ENCODE measurements at places on chromosomes 6 and 20.
A peak's percentile ranks its signal among the peaks of the same experiment; 100 is the strongest.

DNA sequence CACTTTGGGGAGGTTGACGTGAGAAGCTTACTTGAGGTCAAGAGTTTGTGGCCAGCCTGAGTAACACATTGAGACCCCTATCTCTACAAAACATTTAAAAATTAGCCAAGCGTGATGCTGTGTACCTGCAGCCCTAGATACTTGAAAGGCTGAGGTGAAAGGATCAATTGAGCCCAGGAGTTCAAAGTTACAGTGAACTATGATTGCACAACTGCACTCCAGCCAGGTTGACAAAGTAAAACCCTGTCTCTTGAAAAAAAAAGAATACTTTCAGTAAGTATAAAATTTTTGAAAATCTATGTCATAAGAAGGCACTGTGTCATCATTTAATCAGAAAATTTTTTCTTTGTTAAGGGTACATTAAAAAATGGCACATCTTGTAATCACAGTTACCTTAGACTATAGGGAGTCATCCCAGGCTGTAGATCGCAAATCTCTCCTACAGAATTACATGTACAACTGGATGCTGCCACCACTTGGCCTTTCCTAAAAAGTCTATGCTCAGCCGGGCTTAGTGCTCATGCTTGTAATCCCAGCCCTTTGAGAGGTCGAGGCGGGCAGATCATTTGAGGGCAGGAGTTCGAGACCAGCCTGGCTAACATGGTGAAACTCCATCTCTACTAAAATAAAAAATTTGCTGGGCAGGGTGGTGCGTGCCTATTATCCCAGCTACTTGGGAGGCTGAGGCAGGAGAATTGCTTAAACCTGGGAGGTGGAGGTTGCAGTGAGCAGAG, 17.0 kb upstream of the MRS2 start:
- DNase-seq: no peak

- DNase-seq: no peak
Measured at GRCh38 chr20:2176946-2177345, 75.3 kb downstream of the STK35 start.

GRCh38 chr20:46752728-46753127, 43.3 kb downstream of the SLC2A10 start:
- DNase-seq: peak; percentile 39

DNA sequence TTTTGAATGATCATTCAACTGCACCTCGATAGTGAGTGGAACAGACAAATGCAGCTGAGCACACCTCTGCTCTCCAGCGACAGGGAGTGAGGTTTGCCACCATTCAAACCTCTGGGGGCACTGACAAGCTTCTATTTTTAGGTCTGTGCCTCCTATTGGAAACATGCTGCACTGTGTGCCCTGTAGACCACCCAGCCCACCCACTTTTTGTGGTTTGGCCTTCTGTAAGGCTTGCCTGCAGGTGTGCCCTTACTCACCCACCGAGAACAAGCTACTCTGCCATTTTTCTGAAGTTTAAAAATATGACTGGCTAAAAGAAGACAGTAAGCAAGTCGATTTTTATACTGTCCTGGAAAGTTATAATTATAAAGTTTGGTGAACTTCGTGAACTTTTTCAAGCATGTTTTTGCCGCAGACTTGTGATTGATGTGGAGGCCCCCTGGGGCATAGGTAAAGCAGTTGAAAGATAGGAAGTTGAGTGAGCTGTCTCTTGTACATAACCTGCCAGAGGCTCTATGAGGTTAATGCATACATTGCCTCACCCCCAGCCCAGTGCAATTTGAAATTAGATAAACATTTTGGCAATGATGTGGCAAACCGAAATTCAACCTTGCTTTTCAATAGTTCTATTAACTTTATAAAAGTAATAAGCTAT, 53.8 kb downstream of the ADGRG6 start:
- DNase-seq: no peak

DNA sequence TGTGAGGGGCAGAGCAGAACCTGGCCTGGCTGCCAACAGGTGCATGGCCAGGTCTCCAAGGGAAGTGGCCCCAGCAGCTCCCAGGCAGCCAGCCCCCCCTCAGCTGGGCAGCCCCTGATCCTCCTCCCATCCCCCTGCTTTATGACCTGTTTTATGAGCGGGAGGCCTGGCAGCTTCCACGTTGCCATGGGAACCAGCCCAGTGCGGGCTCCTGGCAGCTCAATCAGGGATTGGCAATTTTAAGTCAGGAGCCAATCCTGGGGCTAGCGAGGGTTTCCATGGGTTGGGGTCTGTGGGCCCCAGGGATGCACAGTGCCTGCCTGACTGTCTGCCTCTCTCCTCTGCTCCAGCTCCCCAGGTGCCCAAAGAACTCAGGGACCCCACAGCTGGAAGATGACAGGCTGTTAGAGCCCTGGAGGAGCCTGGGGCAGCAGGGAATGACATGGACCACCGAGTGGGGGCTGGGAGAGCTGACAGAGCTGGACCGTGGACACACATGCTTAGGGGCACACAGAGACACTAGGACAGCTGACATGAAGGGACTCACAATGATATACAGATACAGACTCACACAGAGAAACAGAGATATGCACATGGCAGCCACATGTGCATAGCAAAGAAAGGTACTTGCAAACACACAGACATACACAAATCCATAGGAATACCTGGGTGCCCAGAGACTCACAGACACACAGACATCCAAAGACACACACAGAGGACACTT, 56.5 kb upstream of the SIRPA start:
- no peak for DNase-seq

GRCh38 chr6:13431861-13432465, 55.4 kb downstream of the GFOD1 start:
- DNase-seq: no peak

DNA sequence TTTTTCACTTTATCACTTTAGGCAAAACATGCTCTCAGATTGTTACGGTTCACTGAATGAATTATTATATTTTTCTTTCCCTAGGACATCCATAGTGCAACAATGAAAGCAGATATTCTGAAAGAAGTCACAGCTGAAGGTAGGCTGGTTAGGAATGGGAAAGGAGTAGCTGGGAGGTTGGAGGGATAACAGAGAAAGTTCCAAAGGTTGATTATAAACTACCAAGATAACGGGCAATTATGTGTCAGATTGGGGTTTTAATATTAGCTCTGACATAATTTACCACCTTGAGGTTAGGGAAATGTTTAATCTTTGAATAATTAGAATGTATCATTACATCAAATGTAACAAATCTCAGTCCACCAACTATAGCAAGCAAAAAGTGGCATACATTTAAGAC, 96.5 kb downstream of the HTR1B start:
- DNase-seq: no peak

DNA sequence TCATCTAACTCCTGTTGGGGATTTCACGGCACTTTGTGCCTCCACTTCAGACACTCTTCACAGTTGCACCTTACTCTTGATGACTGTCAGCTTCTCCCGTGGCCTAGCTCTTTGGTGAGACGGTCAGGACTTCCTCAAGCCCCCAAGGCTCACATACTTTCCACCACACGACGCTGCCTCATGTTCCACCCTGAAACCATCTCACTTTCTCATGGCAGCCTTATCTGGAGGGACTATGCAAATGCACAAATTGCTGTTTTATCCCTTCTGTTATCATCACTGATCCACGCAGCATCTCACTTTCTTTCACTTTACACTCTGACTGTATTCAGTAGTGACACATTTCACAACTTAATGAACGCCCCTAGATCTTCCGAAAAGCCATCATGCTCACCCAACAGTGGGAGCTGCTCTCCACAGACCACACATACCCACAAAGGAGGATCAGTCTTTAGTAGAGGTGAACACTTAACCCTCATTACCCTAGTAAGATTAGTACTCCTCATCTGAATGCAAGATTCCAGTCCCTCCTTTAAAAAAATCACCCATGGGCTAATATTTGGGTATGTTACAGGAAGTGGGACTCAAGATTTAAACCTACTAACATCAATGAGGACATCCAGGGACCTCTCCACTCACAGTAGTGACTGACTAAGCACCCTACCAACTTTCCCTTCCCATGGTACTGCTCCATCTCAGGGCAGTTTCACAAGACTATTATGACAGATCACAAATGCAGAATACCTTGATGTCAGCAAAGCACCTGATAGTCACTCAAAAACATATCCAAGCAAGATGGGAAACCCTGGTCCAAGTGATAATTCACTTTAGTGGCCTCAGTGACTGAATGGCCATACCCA, 35.4 kb downstream of the FYN start:
- DNase-seq: peak; percentile 62

DNA sequence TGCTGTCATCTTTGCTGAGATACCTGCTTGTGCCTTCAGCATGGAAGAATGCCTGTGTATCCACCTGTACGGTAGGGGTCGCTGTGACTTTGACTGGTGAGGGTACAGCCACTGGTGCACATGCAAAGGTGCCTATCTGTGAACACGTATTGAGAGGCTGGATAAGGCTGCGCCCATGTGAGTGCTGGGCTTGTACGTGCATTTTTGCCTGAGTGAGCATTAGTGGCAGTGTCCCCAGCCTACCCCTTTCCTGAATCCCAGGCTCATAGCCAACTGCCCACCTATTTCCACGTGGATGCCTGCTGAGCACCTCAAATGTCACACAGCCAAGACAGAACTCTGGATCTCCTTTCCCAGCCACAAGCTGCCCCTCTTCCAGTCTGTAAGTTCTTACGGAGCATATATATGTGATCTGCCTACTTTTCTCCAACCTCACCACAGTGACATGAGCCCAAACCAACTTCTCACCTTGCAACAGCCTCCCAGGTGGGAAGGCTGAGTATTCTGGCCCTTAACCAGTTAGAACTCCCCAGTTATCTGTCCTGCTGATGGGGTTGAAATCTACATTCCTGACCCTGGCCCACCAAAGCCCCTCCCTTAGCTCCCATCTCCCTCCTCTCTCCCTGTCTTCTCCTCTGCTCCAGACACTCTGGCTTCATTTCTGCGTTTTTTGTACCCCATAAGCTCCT, 1.1 kb upstream of the SLC2A10 start:
- DNase-seq: no peak

GRCh38 chr6:157120534-157121232, 202.6 kb downstream of the TMEM242 start:
- no peak for DNase-seq

- DNase-seq: no peak
Measured at GRCh38 chr6:88611721-88612120, 351.7 kb downstream of the RNGTT start.

DNA sequence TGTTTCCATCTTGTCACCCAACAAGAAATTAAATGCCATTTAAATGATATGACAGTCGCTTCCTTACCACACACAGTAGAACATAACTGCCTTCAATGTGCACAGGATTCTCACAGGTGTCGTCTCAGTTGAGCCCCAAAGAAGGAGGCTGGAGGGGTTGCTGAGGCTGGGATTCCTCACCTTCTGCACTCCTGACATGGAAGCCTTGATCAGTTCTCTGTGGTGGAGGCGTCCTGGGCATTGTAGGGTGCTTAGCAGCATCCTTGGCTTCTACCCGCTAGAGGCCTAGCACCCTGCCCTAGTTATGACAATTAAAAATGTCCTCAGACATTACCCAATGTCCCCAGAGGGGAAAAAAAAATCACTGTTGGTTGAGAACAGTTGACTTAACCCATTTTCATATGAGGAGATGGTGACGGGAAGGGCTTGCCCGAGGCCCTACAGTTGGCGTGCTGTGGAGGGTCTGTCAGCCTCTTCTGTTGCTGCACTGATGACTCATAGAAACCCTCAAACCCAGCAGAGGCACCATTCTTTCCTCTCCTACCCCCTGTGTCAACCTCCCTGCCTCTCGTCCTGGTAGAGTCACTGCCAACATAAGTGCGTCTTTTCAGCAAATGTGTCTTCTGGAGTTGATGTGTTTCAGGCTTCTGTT, 19.3 kb upstream of the ZNF831 start:
- DNase-seq: peak; percentile 45

GRCh38 chr20:41274152-41274551, 43.4 kb downstream of the ZHX3 start:
- no peak for DNase-seq

DNA sequence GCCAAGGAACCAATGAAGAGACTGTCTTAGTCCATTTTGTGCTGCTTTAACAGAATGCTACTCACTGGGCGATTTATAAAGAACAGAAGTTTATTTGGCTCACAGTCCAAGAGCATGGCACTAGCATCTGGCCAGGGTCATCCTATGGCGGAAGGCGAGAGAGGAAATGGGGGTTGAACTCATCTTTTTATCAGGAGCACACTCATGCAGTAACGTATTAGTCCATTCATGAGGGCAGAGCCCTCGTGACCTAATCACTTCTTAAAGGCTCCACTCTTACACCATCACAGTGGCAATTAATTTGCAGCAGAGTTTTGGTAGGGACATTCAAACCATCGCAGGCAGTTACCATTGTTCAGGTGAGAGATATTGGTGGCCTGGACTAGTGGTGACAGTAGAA, 8.5 kb downstream of the ARFGEF2 start:
- no peak for DNase-seq

- no peak for DNase-seq
Measured at GRCh38 chr20:49503176-49503575, 20.7 kb upstream of the KCNB1 start.

DNA sequence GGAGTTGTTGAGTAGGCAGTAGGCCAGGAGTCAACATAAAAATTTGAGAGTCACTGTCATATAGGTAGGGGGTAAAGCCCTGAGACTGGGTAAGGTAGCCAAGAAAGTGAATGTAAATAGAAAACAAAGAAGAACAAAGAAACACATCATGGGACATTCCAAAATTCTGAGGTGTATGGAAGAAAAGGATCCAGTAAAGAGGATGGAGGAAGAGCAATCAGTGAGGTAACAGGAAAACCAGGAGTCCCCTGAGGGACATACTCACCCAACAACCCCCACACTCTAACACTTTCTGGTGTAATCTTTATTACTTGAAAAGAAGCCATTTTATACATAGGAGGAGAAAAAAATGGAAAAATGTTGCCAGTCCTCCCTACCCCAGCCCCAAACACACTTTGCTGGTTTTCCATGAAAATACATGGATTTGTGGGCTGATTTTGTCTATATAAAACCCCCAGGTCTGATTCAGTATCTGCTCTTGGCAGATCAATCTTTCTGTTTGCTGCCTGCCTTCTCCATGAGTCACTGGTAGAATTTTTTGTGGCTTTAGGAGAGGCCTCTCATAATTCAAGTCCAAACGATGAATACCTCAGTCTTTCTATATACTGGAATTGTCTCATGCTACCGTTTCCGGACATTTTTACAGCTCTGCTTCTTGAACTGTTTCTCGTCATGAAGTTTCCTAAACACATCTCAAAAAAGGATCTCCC, 271.4 kb upstream of the MAN1A1 start:
- no peak for DNase-seq

- DNase-seq: no peak
Measured at GRCh38 chr6:95515975-95516374, 61.4 kb upstream of the MANEA start.

DNA sequence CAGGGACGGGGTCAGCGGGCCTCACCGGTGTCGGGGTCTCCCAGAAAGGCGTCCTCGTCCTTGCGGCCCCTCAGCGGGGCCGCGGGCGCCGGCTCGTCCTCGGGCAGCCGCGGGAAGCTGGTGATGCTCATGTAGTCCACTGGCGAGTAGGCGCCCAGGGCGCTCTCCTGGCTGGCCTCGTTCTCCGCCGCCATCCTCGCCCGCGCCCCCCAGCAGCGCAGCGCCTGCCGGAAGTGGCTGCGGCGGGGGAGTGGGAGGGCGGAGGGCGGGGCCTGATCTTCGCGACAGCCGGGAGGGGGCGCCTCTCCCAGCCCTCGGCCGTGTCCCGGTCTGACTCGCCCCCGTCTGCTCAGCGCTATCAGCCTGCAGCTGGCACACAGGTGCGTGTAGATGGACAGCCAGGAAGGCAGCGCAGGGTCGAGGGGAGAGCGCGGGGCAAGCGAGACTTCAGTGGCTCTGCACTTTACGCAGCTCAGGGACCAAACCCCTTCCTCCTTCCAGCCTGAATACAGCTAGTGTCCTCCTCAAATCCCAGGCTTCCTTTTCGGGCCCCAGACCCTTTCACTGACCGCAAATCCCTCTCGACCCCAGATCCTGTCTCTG, at the start of gene GGT7:
GGT7 (minus strand) TSS at position 235 of the 603 bp plus-strand sequence; CDS start at position 194, 41 bp downstream.
- peak; percentile 89 for DNase-seq

GRCh38 chr6:42610416-42610815, 46.6 kb downstream of the UBR2 start:
- no peak for DNase-seq
